ENCODE measurements at places on chromosomes 6 and 20.

- no peak for DNase-seq
Measured at GRCh38 chr6:116387374-116387773, 16.6 kb downstream of the DSE start.

GRCh38 chr6:113292646-113293422, 564.3 kb upstream of the MARCKS start:
- no peak for DNase-seq

DNA sequence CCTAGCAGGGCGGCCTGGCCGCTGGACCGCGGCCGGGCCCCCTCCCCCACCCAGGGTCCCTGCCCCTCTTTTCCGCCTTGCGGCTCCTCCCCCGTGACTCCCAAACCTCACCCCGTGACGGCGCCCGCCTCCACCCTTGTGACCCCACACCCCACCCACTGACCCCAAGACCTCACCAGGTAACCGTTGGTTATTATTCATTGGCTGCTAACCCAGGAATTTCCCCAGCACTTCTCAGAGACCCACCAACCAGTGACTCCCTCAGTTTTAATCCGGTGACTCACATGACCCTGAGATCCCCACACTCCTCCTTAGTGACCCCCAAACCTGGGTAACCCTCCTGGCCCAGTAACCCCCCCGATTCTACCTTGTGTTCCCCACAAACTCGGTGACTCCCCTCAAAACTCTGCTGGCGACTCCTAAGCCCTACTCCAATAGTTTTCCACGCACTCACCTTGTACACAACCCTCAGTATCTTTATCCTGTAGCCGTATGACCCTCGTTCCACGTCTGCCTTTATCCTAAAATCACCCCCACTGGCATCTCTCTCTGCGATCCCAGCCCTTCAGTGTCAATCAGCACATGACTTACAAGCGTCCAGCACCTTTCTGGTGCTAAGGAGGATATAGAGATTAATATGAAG, 534 bp downstream of the ZNF76 start:
- DNase-seq = peak; percentile 64

- no peak for DNase-seq
Measured at GRCh38 chr6:136599329-136600011, 49.2 kb upstream of the MAP7 start.

GRCh38 chr20:47620808-47621805, 119.4 kb downstream of the NCOA3 start:
- DNase-seq = no peak

- DNase-seq = peak; percentile 40
Measured at GRCh38 chr6:158290659-158291058, 21.6 kb upstream of the TULP4 start.

DNA sequence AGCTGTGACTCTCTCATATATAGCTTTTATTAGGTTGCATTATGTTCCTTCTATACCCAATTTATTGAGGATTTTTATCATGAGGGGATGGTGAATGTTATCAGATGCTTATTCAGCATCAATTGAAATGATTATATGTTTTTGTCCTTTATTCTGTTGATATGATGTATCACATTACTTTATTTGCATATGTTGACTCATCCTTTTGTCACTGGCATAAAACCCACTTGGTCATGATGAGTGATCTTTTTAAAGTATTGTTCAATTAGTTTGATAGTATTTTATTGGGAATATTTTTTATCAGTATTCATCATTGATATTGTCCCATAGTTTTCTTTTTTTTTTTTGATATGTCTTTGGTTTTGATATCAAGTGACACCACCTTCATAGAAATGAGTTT, 529.9 kb downstream of the MMUT start:
- DNase-seq = no peak

DNA sequence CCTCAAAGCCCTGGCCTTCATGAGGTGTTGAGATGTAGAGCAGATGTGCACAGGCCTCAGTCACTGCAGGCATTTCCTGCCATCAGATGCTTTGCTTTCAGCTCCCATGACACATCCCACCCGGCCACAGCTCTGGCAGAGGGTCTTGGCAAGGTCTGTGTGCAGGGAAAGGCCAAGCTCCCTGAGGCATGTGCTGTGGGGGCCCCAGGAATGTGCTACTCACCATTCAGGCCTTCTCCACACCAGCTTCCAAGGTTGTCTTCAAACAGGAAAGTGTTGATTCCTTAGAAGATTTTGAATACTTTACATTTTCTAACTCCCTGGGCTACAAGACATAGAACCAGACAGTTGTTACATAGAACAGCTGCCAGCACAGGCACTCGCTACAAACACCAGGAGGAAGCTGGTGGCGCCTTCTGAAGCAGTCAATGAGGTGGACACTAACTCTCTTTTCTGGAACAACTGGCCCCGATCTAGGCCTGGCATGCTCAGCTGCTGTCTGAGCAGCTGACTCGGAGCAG, 27.8 kb downstream of the CASS4 start:
- no peak for DNase-seq

DNA sequence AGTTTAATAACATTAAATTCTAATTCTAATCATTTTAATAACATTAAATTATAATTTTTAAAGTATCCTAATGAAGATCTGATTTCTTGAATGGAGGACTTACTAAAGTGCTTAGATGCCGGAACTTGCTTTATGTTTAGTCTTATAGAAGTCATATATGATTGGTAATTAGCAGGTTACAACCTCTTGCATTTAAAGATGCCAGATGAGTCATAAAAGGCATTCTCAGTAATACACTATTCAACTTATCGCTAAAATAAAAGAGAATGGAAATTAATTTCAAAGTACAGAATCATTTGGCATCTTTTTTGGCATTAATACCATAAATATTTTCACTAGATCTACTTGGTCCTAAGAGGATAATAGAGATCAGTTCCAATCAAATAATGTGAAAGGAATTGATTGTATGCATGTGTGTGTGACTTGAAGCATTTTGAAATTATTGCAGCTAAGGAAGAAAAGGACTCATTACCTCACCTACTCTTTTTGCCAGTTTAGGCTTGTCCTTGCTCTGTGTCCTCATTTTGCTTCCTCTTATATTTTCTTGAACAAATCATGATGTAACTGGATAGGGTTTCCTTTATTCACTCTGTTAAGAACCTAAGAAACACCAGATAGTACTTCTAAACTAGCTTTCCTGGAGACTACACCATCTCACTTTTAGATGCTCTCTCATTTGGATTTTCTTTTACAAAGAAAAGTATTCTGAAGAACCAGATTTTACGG, 2.7 kb downstream of the COL21A1 start:
- DNase-seq = no peak

GRCh38 chr20:37283530-37284195, 5.8 kb upstream of the MANBAL start:
- no peak for DNase-seq

- no peak for DNase-seq
Measured at GRCh38 chr6:89830170-89830809, 610 bp downstream of the CASP8AP2 start.

DNA sequence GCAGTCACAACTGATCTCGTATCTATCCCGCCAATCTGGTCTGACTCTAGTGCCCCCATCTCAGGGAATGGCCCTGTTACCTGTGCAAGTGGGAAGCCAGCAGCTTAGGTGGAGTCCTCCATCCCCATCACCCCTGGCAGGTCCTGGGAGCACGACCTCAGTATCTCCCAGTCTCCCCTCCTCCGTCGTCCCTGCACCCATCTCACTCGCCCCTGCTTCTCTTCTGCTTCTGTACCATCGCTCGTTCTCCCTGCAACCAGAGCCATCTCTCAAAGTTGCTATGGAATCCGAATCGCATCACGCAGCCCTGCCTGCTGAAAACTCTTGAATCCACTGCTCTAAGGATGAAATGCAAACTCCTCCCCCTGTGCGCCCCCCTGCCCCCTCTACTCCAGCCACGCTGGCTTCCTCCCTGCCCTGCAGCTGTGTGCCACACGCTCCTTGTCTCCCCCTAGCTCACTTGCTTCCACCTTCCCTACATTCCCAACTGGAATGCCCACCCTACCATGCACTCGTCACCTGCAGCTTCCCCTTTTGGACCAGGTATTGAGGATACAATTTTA, 64.0 kb upstream of the PTGIS start:
- DNase-seq = no peak
